Lung (tissue), 17 donors: ENCODE measurements at places on chromosomes 4 and X.

- no peak overlapping the region for H3K27ac ChIP-seq
- H3K4me3 ChIP-seq, result no peak overlapping the region
- H3K4me1 ChIP-seq, result no peaks in the 10 kb centered on the region
- no peak for DNase-seq
- peaks cover 14% of the 10 kb centered on the region for H3K27me3 ChIP-seq
Observed at GRCh38 chrX:133440081-133440796, 24.9 kb upstream of the GPC4 start.

DNA sequence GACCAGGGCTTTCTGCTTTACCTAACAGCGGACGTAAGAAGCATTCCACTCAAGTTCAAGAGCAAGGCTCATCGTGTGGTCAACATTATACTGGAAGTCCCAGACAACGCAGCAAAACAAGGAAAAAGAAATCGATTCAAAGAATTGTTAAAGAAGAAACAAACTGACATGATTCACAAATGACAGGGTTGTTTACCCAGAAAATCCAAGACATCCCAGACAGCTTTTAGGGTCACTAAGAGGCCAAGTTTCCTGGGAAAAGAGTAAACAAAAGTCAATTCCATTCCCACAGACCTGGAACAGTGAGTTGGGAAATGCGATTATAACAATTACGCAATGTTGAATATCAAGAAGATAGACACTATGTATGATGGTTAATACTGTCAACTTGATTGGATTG, 21.5 kb upstream of the HTRA3 start:
- H3K27ac ChIP-seq, result peak overlapping the region; percentile 84
- H3K36me3 ChIP-seq, result no peaks in the 10 kb centered on the region
- H3K4me3 ChIP-seq, result no peak overlapping the region

DNA sequence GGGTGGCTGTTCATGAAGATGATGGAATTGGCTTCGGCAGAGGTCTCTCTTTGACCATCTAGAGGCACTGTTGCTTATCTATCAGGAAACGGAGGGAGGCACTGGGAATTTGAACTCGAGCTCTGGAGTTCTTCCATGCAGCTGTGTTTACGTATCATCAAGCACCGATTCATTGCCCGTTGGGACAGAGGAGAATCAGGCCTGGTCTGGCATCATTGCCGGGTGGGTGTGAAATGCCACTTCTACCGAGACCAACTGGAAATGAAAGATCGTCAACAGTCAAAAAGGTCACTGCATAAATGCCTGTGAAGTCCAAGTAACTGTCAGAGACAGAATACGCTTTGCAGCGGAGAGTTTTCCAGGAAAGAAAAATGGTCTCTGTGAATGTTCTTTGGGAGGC, 166.9 kb downstream of the ASMT start:
- no peaks in the 10 kb centered on the region for H3K4me1 ChIP-seq
- no peak for DNase-seq
- no peak overlapping the region for H3K27ac ChIP-seq
- no peaks in the 10 kb centered on the region for H3K27me3 ChIP-seq

DNA sequence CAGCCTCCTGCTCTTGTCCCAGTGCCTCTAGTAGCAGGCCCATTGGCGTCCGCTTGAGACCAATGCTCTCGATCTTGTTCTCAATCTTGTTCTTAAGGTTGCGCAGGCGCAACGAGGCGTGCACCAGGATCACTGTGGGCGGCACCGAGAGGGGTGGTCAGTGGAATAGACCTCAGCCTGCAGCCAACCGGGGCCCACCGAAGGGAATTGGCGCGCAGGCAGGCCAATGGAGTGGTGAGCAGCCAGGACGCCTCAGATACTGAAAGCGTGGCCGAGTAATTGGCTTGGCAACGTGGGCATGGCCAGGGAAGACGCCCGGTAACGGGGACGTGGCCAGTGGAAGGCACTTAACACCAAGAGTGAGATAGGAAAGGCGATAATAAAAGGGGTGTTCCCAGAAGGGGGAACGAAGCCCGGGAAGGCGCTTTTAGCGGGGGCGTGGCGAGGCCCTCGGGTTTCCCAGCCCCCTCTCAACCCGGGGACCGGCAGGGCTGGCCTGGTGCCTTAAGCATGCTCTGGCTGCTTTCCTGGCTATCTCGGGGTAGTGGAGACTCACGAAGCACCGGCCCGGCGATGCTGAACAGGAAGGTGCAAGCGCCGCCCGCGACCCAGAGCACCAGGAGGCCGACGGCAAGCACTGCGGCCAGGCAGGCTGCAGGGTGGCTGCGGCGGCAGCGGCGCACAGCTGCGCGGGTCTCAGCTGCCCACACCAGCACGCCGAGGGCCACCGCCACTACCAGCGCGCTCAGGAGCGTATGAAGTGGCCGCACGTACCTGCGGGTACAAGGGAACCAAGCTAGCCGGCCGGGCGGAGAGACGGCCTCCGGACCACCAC, 1.7 kb downstream of the PRAF2 start:
- peak overlapping the region; percentile 49 for H3K27ac ChIP-seq
- H3K36me3 ChIP-seq, result no peaks in the 10 kb centered on the region
- no peaks in the 10 kb centered on the region for H3K27me3 ChIP-seq
- H3K4me1 ChIP-seq, result no peaks in the 10 kb centered on the region
- peak; percentile 90 for DNase-seq

GRCh38 chrX:8960957-8961468, 72.9 kb downstream of the FAM9B start:
- H3K27me3 ChIP-seq, result peaks cover 24% of the 10 kb centered on the region
- no peak overlapping the region for H3K4me3 ChIP-seq
- H3K36me3 ChIP-seq, result no peaks in the 10 kb centered on the region
- H3K4me1 ChIP-seq, result no peaks in the 10 kb centered on the region

GRCh38 chr4:40194602-40195161, 2.1 kb upstream of the RHOH start:
- no peak overlapping the region for H3K27ac ChIP-seq
- no peaks in the 10 kb centered on the region for H3K36me3 ChIP-seq
- no peaks in the 10 kb centered on the region for H3K27me3 ChIP-seq
- no peaks in the 10 kb centered on the region for H3K4me1 ChIP-seq
- DNase-seq, result peak; percentile 42

- H3K4me3 ChIP-seq, result no peak overlapping the region
- H3K36me3 ChIP-seq, result no peaks in the 10 kb centered on the region
- H3K4me1 ChIP-seq, result no peaks in the 10 kb centered on the region
- H3K27ac ChIP-seq, result no peak overlapping the region
Observed at GRCh38 chr4:88189881-88190585, 31.6 kb upstream of the ABCG2 start.

DNA sequence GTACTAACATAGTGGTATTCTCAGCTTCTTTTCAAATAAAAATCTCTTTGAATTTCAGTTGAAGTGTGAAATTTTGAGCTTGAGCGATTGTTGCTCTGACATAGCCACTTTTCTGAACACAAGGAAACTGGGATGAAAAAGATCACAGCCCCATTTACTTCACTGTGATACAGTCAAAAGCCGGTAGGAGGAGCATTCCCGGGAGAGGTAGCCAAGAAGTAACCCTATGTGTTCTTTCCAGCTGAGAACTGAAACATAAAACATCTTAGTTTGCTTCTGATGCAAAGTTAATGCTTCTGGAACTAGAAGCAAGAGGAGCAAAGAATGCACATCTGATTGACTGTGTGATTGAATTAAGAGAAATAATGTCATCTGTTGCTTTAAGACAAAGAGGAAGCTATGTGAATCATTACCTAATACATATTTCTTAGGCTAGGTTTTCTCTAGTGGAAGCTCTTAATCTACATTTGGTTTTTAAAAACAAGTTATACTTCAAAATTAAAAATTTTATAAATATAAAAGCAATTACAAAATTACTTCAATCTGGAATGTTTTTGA, 88.3 kb upstream of the UNC5C start:
- H3K4me1 ChIP-seq, result no peaks in the 10 kb centered on the region
- no peaks in the 10 kb centered on the region for H3K27me3 ChIP-seq
- H3K27ac ChIP-seq, result no peak overlapping the region
- no peaks in the 10 kb centered on the region for H3K36me3 ChIP-seq
- H3K4me3 ChIP-seq, result no peak overlapping the region
- peak; percentile 44 for DNase-seq

GRCh38 chr4:180449395-180449956, 1793.7 kb upstream of the TENM3 start:
- H3K4me1 ChIP-seq, result no peaks in the 10 kb centered on the region
- no peaks in the 10 kb centered on the region for H3K36me3 ChIP-seq
- no peaks in the 10 kb centered on the region for H3K27me3 ChIP-seq
- no peak overlapping the region for H3K4me3 ChIP-seq
- DNase-seq, result no peak

DNA sequence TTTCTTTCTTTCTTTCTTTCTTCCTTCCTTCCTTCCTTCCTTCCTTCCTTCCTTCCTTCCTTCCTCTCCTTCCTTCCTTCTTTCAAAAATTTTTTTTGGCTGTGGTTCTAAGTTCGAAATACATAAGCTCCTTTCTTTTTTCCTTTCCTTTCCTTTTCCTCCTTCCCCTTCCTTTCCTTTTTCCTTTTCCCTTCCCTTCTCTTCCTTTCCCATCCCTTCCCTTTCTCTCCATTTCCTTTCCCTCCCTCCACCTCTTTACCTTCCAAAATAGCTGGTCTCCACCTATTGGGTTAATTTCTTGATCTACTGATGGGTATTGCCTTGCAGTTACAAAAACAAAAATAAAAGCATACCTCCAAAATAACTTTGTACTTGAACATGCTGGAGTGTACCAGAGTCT, 73.4 kb upstream of the GPRIN3 start:
- H3K36me3 ChIP-seq, result no peaks in the 10 kb centered on the region
- no peak overlapping the region for H3K4me3 ChIP-seq
- no peak overlapping the region for H3K27ac ChIP-seq
- H3K27me3 ChIP-seq, result no peaks in the 10 kb centered on the region
- no peaks in the 10 kb centered on the region for H3K4me1 ChIP-seq

DNA sequence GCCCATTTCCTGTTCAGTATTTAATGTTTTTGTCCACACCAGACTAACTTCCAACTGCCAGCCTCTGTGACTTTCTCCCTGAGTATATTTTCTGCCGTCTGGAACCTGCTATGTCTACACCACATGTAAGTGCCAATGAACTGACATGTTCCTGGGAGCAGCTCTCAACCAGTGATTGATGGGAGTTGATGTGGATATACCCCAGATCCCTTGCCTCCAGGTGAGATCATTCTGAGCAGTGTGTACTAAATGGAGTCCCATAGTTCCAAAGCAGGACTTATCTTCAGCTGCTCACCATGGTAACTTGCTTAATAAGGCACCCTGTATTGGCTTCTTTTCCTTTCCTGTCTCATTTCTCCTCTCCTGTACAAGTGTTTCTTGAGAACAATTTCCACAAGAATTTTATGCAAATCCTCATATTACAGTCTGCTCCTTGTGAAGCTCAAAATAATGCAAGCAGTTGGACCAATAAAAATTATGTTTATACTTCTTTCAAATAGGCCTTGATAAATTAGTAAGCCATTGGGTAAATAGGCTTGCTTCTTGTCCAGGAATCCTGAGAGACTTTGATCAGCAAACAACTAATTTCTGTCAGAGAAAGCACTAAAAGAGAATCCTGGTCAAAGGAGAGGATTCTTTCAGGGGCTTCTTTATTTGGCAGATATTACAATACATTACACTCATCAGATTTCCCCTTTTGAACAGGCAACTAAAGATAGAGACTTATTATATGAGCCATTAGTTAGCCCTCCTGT, 911.7 kb upstream of the NDST4 start:
- H3K27ac ChIP-seq, result no peak overlapping the region
- no peaks in the 10 kb centered on the region for H3K4me1 ChIP-seq

DNA sequence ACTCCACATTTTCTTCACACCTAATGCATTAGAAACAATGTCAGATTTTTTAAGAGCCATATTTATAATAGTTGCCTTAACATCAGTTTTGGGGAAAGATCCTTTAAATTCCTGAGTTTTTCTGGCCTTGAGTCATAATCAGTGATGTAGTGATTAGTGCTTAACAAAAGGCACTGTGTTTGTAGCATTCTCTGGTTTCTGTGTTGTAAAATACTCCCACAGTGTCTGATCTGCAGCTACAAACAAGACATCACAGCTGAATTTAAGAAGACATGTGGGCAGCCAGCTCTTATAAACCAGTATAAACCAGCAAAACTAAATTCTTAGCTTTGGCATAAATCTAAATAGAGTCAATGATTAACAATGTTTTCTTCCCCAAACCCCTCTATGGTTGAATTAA, 233.8 kb downstream of the FSTL5 start:
- no peaks in the 10 kb centered on the region for H3K4me1 ChIP-seq
- H3K4me3 ChIP-seq, result no peak overlapping the region
- no peaks in the 10 kb centered on the region for H3K36me3 ChIP-seq
- H3K27me3 ChIP-seq, result no peaks in the 10 kb centered on the region
- no peak overlapping the region for H3K27ac ChIP-seq

- H3K27me3 ChIP-seq, result no peaks in the 10 kb centered on the region
- H3K36me3 ChIP-seq, result no peaks in the 10 kb centered on the region
Observed at GRCh38 chrX:1493412-1493811, 40.7 kb upstream of the ASMTL start.

DNA sequence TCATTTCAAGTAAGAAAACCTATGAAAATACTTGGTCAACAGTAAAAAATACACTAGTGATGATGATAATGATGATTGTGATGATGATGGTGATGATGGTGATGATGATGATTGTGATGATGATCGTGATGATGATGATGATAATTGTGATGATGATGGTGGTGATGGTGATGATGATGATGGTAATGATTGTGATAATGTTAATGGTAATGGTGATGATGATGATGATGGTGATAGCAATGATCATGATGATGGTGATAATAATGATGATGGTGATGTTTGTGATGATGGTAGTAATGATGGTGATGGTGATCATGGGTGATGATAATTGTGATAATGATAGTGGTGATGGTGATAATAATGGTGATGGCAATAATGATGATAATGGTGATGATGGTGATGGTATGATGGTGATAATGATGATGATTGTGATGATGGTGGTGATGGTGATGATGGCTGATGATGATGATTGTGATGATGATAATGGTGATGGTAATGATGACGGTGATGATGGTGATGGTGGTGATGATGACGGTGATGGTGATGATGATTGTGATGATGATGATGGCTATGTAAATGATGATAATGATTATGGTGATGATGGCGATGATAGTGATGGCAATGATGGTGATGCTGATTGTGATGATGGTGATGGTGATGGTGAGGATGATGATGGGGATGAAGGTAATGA, 62.1 kb downstream of the VCX3A start:
- no peak for DNase-seq
- no peaks in the 10 kb centered on the region for H3K36me3 ChIP-seq
- no peak overlapping the region for H3K27ac ChIP-seq
- no peaks in the 10 kb centered on the region for H3K27me3 ChIP-seq
- H3K4me1 ChIP-seq, result no peaks in the 10 kb centered on the region

DNA sequence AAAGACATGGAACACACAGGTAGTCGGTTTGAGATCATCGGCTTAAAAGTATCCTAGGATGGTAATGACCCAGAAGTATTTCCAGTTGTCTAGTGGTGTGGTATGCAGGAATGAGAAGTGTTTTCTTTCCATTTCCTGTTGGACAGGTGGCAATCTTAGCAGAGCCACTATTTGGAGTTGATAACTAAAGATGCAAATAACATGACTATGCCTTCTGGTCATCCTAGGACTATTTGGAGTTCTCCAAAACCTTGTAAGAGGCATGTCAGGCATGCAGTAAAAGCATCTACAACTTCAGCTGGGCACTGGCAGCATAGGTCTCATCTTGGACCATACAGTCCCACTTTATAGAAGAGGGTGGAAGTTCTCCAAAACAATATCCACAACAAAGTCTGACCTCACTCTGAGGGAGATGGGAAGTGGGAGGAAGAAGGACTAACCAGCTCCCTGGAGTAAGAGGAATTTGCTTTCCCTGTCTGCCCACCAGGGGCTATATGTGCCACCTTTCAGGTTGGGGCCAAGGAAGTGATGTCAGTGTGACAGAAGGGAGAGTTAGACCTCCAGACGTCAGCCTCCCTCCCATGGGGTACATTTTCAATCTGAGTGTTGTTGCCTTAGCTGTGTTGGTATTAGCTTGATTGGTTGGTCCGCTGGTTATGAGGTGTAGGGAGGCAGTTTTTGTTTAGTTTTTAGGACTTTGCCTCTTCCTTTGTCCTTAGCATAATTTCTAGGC, 101.2 kb upstream of the MYOZ2 start:
- no peaks in the 10 kb centered on the region for H3K27me3 ChIP-seq
- no peak overlapping the region for H3K4me3 ChIP-seq
- no peaks in the 10 kb centered on the region for H3K4me1 ChIP-seq
- H3K27ac ChIP-seq, result peak overlapping the region; percentile 46
- H3K36me3 ChIP-seq, result no peaks in the 10 kb centered on the region
